ENCODE measurements at places on chromosomes 5 and 9.

- no peak for ATAC-seq
Observed at GRCh38 chr5:126124706-126125345, 298.4 kb upstream of the GRAMD2B start.

DNA sequence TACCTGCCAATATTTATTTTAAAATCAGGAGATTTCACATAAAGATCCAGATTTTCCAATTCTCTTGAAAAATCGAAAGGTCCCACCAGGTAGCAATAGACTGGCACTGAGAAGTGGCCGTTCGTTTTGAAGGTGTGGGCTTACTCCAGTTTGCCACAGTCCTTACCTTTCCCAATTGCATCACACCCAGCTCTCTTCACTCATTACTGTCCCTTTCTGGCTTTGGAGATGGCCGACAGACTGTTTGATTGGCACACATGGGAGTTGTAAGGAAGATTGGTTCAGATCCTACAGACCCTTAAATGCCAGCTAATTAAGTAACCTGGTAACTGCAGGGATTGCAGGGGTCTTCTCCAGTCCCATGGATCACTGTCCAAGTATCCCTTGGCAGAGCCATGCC, 68.7 kb upstream of the LARP1 start:
- no peak for ATAC-seq

DNA sequence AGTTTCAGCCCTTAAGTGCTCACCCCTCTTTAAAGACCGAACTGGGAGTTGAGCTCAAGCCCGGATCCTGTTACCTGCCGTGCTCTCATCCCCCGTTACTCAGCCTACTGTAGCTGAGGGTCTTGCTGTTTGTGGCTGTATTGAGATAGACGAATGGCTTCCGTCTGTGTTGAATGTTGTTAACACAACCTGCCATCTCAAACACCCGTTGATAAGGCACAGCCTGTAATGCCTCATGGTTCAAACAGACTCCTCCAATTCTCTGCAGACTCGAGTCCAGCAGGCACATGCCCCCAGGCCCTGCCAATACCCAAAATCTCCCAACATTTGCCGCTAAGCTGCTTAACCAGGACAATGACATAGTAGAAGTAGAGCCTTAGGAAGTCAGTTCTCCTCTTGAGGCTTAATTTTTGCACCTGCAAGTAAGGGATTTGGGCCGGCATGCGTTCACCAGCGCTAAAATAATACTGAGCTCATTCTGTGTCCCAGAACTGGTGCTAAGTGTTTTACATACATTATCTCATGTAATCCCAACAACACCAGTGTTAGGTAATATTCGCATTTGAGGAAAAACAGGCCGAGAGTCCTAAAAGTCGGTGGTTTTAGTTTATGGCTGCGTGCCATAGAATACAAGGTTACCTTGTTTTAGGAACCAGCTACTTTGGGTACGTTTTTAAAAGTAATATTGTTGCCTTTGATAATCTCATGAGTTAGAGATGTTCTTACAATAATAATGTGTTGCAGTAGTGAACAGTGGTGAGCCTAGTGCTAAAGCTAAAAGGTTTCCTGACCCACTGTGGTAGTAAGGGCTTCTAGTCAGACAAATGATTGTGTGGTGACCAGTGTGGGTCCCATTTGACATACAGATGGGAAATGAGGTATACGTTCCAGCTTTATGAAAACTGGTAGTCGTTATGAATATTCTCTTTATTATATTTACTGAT, 1.5 kb upstream of the RFX3 start:
- ATAC-seq: no peak

DNA sequence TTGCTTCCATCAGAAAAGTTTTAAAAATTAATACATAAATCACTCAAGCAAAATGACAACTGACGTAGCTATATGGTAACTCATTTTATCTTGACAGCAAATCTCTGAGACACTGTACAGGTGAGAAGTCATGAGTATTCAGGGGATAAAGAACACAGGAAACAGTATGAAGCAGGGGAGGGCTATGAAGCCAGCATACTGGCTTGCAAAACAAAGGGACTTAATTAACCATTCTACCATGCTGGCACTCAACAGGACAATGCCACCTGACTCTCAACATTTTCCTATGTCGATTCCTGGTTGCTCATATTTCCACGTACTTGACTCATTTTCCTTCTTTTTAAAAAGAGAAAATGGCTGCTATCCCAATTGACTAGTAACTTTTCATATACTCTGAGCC, 151.4 kb upstream of the RETREG1 start:
- ATAC-seq: no peak

- no peak for ATAC-seq
Observed at GRCh38 chr5:177382423-177383029, 1.7 kb upstream of the SLC34A1 start.

GRCh38 chr9:96050861-96051155, 175.3 kb downstream of the ERCC6L2 start:
- no peak for ATAC-seq

DNA sequence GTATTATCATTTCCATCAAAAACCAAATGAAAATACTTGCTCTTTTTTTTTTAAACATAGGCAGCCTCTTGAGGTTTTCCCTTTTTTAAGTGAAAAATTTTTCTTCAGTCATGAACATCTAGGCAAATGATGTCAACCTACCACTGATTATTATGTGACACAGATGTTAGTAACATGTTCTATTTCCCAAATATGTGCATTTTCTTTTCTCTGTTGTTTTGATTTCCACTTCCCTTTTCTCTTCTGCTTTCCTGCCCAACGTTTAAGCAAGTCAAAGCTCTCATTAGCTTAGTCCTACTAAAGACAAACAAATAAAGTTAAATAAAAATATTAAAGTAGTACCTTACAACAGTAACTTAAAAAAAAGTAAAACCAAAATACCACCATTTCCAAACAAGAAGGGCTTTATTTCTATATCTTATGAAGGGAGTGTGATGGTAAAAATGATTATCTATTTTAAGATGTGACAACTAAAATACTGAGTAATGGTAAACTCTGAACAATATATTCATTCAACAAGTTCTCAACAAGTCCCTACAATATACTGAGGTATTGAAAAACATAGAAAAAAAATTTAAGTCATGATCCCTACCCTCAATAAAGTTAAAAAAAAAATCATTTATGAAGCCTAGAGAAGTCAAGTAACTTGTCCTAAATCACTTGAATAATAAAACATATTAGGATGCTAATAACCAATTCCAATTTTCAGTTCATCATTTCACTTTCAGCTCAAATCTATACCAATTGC, 9.4 kb downstream of the SLC38A9 start:
- no peak for ATAC-seq

- no peak for ATAC-seq
Observed at GRCh38 chr5:78242001-78242400, 52.5 kb downstream of the AP3B1 start.

GRCh38 chr5:163248333-163248732, 189.1 kb upstream of the CCNG1 start:
- no peak for ATAC-seq

DNA sequence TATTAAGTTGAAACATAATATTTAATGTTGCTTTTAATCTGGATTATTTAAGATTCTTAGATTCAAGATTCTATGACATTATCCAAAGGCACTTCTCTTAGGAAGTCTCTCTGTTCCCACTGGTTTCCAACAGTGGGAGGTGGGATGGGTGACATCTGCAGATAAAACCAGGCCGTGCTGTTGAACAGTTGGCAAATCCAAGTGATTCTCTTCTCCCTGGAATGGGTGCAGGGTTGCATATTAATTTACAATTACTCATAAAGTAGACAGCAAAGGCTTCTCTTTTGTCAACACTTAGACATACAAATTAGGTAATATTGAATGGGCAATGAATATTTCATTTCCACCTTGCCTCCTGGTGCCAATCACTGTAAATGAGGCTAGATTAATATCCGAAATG, 233.7 kb upstream of the IL12B start:
- ATAC-seq: no peak

DNA sequence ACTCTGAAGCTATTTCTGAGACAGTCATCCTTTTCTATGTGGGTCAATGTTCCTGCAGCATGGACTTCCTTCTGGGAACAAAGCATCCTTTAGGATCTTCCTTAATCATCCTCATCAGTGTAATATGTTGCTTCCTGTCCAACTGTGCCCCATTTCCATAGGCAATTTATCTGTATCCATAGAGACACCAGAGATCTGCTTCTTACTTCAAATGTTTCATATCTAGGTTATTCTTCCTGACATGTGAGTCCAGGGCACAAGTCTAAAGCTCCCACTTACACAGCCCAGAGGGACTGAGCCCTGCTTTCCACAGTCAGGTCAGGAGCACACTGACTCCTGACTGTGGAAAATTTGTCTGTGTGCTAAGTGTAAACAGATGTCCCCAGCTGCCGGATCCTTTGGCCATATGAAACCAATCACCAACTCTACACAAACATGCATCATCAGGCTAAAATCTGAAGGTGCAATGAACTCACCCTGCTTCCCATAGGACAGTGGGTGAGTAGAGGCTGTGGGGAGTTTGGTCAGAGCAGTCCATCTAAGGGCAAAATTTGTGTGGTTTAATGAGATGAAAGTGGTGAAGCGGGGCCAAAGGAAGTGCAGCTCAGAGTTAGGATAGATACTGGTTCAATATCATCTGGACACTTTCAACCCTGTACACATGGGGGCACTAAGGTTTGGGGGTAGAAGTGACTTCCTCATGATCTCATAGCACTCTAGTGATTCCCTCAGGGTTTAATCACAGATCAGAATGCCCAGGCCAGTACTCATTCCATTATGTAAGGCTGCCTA, 85.2 kb upstream of the TNC start:
- no peak for ATAC-seq

DNA sequence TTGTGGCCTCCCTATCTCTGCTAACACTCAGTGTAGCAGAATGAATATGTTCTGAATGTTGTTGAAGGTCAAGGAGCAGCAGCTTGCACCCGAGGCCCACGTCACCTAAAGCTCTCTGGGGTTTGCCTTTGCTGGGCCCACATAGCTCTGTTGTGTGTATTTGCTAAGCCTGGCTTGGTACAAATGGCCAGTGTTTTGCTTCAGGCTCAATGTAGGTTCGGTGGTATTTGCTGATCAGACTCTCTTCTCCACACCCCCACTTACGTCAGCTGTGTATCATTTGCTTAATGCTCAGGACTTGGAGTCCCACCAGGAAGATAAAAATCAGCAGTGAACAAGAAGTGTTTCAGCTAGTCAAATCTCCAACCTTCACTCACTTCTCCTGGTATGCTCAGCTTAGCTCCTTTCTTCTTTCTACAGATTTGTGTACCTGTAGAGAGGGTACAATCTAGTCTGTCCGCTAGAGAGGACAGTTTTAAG, 4.8 kb upstream of the RFESD start:
- ATAC-seq: no peak

- no peak for ATAC-seq
Observed at GRCh38 chr9:3012842-3013241, 168.9 kb upstream of the PUM3 start.

GRCh38 chr5:59597690-59598546, 295.6 kb downstream of the PDE4D start:
- no peak for ATAC-seq

DNA sequence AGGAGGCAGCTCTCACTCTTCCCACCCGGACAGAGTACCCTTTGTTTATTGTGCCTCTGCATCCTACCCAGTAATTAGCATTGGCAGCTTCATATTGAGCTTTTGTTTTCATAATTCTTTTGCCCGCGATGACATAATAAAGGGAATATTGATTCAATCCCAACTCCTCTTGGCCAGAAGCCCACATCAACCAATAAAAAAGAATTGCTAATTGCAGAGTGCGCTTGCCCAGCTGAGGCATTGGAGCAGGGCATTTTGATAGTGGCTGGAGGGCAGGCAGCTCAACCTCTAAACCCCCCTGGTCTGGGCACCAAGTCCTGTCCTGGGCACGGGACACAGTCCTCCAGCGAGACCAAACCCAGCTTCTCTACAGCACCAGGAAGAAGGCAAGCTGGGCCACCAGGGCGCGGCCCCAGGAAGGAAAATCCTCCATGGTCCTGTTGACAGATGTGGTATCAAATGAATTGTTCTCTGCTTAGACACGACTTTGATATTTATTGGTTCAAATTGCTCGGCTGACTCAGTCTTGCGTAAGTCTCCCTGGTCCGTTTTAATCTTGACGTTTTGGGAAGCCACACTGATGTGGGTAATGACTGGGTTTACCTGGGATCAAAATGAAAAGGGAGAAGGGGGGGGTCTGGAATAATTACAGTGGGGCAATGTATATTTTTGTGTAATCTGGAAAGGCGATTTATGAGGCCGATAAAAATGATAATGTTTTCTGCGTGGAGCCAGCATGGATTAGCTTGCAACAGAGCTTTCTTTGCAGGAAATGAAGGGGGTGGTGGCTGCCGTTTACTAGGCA, 220.7 kb upstream of the MSX2 start:
- ATAC-seq: peak; percentile 76

GRCh38 chr9:129323999-129324553, 146.0 kb upstream of the IER5L start:
- no peak for ATAC-seq

DNA sequence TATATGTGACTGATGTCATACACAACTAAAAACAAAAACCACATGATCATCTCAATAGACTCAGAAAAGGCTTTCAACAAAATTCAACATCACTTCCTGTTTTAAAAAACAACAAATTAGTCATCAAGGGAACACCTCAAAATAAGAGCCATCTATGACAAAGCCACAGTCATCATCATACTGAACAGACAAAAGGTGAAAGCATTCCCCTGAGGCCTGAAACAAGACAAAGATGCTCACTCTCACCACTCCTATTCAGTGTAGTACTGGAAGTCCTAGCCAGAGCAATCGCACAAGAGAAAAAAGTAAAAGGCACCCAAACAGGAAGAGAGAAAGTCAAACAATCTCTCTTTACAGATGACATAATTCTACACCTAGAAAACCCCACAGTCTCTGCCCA, 893.5 kb upstream of the EDIL3 start:
- no peak for ATAC-seq

- ATAC-seq: no peak
Observed at GRCh38 chr9:98908897-98909634, 34.6 kb upstream of the COL15A1 start.

- no peak for ATAC-seq
Observed at GRCh38 chr9:109248133-109248581, 72.7 kb downstream of the EPB41L4B start.

GRCh38 chr9:129762985-129763926, 10.4 kb upstream of the PTGES start:
- peak; percentile 12 for ATAC-seq
